ENCODE measurements at places on chromosomes 16 and 17.

DNA sequence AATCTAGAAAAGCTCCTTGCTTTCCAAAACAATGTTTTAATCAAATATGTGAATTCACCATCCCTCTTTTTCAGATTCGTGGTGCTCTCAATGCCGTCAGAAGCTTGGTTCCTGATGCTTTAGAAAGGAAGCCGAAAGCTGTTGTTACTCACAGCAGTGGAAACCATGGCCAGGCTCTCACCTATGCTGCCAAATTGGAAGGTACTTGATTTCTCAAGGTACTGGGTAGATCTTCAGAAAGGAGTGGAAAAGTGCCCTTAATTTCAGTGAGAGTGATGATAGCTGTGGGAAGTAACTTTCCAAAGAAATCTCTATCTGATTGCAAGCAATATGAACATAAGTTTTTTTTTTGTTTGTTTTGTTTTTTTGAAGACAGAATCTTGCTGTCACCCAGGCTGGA, 14.0 kb downstream of the SRR start:
- no peak for DNase-seq

DNA sequence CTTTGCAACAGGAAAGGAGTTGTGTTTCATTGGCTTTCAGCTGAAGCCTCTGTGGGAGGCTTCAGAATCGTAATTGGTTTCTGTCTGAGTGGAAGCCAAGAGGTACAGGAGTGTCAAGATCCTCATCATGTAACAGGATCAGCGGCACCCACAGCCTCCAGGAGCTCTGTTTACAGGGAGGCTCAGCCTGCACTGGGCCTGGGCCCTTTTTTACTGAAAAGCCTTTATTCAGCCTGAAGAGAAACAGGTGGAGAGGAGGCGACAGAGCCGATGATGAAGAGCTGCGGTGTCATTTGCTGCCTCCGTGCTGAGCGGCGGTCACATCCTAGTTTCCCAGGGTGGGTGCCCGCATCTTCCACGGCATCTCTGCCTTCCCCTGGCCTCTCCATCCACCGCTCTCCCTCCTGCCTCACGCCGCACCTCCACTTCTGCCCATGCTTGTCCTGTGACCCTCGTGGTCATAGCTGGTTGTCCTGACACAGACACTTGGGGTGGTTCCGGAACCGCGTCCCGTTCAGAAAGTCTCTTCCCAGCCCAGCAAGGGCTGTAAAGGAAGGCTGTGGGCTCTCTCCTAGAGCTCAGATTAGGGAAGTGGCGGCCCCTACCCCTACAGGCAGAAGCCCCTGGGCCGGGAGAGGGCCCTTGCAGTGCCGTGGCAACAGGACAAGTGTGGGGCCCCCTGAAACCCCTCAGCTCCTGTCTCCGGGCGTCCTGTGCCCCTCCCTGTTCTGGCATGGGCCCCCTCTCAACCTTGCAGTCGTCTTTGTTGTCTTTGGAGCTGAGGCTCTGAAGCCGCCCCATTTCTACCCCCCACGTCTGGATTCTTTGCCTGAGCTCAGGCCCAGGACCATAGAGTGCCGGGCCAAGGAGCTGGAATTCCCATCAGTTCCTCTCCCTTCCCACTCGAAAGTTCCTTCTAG, 53.9 kb upstream of the CHMP6 start:
- no peak for DNase-seq

- DNase-seq, result no peak
Observed at GRCh38 chr17:64081802-64082799, 47.8 kb downstream of the ERN1 start.

DNA sequence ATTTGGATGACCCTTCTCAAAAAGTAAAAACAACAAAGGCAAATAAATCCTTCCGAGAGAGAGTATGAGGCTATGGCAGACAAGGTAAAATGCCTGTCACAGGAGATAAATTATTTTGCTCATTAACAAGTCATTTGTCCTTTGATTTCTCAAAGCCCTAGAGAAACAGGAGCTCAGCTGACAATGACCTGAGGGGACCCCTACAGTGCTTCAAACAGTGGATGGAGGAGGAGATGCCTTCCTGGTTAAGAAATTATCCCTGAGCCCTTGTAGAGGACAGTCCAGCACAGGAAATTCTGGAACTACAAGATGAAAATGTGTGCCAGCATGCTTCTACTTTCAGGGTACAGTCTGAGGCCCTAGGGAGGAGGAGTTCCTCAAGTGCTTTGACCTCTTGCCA, 24.0 kb upstream of the RHBDL3 start:
- no peak for DNase-seq

- DNase-seq, result no peak
Observed at GRCh38 chr16:48365025-48365600, 20.1 kb downstream of the SIAH1 start.

GRCh38 chr17:43412166-43412565, 13.4 kb downstream of the ARL4D start:
- no peak for DNase-seq

GRCh38 chr16:58020628-58021521, 4.7 kb upstream of the MMP15 start:
- no peak for DNase-seq

DNA sequence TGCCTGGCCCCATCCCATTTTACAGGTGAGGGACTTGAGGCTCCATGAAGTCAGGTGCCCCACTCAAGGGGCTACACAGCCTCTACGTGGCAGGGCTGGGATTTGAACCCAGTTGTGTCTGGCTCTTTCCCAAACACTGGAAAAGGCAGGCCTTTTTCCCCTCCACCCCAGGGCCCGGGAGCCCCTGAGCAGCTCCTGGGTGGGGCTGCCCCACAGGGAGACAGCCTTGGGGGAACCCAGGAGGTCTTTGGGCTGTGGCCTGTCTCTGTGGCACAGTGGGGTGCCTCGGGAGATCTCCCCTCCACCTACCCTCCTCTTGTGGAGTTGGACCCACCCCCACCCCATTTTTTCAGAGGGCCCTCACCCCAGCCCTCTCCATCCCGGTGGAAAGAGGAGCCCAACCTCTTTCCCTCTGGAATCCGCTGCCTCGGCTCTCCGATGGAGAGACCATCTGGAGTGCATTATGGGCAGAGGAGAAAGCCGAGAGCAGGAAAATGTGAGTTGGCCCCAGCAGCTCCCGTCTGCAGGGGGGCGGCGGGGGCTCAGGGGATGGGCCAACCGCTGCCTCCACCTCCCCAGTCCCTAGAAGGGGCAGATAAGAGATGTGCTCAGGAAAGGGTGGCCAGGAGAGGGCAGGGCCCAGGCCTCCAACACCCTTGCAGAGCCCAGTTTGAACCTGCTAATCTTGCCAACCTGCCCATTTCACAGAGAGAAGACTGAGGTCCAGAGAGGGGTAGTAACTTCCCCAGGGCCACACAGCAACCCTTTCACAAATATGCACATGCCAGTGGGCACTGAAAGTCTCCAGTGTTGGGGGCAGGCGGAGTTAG, 15.4 kb upstream of the TMEM92 start:
- no peak for DNase-seq

- no peak for DNase-seq
Observed at GRCh38 chr17:43439041-43439440, 40.2 kb downstream of the ARL4D start.

DNA sequence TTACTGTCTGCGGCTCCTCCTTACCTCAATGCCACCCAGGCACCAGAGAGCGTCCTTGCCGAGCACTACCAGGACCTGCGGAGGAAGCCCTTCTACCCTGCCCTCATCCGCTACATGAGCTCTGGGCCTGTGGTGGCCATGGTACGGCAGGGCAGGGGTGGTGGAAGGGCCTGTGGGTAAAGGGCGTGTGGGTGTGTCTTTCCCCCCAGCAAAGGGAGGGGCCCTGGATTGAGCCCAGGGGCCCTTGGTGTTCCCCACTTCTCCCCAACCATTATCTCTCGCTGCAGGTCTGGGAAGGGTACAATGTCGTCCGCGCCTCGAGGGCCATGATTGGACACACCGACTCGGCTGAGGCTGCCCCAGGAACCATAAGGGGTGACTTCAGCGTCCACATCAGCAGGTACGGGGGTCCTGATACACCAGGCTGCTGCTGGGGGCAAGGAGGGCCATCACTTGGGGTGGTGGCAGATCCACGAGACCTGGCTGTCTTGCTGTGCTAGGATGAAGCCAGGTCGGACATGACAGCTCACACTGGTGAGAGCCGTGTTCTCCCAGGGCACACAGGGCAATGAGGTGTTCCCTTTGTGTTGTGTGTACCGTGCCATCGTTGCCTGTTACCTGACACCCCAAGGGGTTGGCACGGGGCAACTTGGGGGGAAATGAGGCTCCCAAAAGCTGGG, 2.2 kb upstream of the DECR2 start:
- no peak for DNase-seq

DNA sequence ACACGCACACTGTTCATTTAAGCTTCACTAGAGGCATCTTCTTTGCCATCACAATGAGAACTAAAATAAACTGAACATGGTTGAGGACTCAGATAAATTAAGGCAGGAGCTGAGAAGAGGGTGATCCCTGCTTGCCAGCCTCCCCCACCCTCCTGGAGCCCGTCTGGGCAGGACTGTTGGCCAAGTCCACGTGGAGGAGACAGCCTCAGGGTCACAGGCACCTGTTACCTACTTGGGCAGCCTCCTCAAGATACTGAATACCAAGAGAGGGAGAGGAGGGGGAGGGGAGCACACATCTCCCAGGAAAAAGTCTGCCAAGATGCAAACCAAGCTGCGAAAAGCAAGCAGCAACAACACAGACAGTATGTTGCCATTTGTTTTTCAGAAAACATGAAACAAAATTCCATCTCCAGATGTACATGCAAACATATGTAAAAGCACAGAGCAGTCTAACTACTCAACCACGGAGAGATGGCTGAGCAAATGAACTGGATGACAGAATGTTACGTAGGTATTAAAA, 67.4 kb downstream of the SLC39A11 start:
- no peak for DNase-seq

GRCh38 chr17:67655478-67656148, 62.1 kb upstream of the NOL11 start:
- no peak for DNase-seq

DNA sequence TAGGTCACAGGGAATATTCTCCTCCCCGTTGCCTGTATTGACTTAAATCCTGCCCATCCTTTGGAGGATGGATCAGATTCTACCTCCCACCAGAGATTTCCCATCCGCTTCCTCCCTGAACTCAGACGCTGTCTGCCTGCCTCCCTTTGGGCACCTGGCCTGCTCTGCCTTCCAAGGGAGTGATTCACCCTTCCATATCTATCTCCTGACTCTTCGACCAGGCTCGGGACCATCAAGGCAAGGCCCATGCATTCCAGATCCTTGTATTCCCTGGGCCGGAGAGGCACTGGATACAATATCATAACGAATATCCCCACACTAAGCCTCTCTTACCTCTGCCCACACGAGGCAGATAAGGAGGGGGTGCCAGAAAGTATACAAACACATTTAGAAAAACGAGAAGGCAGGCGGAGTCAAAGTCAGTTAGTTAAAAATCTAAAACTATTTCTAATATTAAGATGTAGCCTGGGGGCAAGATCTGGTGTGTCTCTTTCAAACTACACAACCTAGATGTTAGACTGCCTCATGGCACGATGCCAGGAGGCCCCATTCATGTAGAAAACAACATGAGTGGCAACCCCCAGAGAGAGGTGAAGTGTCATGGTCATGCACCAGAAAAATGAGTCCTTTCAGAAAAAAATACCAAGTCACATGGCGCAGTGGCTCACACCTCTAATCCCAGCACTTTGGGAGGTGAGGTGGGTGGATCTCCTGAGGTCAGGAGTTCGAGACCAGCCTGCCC, 9.2 kb downstream of the PMP22 start:
- DNase-seq, result no peak

DNA sequence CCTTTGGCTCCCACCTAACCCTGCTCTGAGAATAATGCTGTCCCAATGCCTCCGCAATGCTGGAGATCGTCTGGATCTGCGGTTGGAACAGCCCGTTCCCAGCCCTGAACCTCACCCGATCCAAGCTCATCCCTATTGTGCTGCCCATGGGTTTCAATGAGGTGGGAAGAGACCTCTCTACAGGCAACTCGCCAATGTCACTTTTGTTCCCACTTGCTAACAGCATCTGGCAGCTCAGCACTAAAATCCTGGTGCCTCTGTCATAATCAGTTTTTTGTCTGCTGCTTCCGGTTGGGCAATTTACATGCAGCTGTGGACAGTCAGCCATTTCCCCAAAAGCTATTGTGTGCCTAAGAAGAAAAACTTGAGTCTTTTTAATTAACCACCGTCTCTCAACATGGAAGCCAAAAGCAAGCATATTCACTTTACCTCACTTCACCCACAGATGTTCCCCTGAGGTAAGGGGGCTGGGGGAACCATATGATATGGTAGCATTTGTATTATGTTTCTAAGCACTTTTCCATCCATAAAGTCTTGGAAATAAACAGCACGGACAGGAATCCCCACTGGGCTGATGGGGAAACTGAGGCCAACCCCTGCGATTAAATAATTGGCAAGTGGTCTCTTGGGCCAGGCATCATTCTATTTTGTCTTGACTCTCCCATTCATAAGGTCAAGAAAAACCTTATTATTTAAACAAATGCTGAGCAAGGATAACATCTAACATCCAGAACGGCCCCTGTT, 159.2 kb upstream of the CDH5 start:
- DNase-seq, result no peak

DNA sequence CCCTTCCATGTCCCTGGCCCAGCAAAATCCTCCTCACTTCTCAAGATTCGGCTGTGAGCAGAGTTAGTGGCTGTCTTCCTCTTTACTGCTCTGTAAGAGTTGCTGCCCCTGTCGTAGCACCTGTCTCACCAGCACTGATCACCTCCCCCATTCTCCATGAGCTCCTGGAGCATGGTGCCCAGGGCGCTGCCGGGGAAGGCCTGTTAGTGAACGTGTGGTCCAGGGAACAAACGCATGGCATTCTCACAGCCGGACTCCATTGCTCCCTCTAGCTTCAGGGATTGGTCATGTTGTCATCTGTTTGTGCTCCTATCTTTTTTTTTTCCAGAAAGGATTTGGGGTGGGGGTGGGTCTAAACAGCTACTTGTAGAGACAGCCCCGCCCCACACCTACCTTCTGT, 141.2 kb downstream of the CMIP start:
- no peak for DNase-seq

DNA sequence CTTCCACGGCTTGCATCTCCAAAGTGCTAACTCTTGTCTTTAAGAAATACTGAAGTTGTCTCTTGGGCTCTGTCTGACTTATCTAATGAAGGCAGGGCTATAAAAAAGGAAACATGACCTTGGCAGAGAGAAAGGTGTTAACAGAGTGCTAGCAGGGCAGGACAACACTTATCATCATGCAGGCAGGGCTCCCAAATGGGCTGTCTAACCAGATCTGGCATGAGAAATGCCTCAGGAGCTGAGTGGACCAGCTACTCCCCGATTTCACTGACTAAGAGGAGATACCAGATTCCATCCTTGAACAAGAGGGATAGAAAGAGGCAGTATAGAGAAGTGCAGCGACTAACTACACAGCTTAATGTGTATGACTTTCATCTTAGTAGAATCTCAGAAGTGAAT, 32.6 kb downstream of the PMP22 start:
- DNase-seq, result no peak

DNA sequence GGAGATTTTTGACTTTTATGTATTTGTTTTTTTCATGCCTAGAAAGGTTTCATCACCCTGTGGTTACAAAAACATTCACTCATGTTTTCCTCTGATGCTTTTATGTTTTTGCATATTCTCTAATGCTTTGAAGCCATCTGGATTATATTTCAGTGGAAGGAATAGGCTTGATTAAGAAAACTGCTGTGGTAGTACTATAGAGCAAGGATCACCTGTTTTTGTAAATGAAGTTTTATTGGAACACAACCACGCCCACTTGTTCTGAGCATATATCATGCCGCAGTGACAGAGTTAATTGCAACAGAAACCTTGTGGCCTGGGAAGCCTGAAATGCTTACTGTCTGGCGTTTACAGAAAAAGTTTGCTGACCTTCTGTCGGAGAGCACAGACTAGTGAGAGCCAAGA, 11.5 kb downstream of the COX10 start:
- no peak for DNase-seq
